Fibroblast of lung (primary cell): ENCODE measurements at places on chromosomes 2 and 18. TPM values are rescaled to one million over a fixed set of nuclear protein-coding genes. Genes with fewer than 3 reads are reported as not detected.

- DNase-seq, result no peak
Measured at GRCh38 chr18:13583576-13584550, 142.5 kb downstream of the FAM210A start.

DNA sequence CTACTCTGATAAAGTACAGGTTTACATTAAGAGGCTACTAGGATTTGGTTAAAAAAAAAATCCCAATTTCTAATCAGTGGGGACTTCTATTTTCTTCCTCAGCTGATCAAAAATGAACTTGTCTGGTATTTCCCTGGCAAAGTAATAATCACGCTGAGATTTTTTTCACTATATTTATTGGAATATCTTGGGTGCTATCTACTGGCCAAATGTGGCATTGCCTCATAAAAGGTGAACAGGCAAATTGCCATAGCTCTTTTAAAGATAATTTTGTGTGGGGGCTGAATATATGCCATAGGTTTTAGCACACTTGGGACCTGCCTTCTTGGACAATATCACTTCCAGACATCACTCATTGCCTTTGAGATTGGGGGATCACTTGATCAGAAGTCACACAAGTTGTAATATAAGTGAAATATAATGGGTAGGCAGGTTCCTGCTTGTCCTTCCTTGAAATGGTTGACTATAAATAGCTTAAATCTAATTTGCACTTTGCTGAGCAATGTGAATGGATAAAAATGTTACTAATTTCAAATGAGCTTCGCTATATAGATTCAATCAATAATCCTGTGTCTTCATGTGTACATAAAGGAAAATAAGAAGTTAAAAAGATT is 7.0 kb upstream of the NXPH2 start:
- DNase-seq, result peak; percentile 31

DNA sequence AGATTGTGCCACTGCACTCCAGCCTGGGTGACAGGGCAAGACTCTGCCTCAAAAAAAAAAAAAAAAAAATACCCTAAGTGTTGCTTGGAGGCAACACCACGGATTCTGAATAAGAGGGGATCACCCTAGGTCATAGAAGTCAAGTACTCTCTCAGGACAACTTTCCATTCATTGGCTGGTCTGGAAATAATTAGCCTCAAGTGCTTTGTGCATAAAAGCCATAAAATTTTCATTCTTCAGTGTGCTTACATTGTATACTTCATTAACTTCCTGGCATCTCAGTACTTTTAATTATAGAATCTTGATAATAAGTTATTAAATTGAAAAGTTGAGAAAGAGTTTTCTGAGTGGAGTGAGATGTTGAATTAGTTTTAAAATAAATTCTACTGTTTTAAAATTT is 876.1 kb upstream of the FAM98A start:
- no peak for DNase-seq

Gene NEURL3
- not detected in 2 replicates for polyA plus RNA-seq

Gene SPRED2
- polyA plus RNA-seq, result 26.1 and 33.5 TPM in 2 replicates
